Esophagus mucosa (tissue), 1 donor: ENCODE measurements at places on chromosomes 4 and X.

DNA sequence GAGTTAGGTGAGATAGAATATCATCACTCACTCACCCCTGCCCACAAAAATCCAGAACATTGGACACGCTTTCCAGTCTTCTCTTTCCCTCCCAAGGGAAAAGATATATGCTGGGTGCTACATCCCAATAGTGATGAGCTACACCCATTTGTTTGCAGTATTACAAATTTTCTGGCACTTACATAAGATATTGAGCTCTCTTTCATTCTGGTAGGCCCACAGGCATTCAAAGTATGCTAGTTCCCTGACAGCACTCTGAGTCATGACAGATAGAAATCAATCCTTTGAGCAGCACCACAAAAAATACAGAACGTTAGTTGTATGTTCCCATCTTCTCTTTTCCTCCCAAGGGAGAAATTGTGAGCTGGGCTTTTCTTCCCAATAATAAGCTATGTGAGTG lies 477.6 kb upstream of the GRID2 start:
- ATAC-seq, result no peak

- ATAC-seq, result no peak
These were observed 9.1 kb downstream of the NEK1 start for GRCh38 chr4:169603312-169603711.

GRCh38 chr4:13399257-13399656 lies 84.9 kb downstream of the RAB28 start:
- no peak for ATAC-seq

- no peak for ATAC-seq
These were observed 87.9 kb upstream of the PACRGL start for GRCh38 chr4:20612313-20612712.

DNA sequence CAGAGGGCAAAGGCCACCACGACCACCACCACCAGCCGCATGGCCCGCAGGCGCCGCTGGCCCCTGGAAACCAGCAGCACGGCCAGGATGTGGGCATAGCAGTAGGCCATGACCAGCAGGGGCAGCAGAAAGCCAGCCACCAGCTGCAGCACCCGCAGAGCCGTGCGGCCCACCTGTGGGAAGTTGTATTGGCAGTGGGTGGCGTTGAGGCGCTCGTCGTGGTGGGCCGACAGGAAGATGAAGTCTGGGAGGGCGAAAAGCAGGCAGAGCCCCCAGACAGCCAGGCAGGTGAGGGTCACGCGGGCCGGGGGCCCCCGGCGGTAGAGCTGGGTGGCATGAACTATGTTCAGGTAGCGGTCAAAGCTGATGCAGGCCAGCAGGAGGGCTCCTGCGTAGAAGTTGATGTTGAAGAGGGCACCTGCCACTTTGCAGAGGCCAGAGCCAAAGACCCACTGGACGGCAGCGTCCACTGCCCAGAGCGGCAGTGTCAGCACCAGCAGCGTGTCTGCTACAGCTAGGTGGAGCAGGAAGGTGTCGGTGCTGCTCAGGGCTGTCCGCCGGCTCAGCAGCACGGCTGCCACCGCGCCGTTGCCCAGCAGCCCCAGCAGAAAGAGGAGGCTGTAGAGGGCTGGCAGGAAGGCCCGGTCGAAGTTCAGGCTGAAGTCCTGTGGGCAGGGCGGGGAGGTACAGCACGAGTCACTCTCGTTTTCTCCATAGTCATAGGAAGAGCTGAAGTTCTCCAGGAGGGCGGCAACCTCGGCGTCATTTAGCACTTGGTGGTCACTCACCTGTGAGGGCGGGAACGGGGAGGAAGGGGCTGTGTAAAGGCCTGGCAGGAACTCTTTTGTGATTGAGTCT lies 1.4 kb downstream of the CXCR3 start:
- ATAC-seq, result peak; percentile 22

DNA sequence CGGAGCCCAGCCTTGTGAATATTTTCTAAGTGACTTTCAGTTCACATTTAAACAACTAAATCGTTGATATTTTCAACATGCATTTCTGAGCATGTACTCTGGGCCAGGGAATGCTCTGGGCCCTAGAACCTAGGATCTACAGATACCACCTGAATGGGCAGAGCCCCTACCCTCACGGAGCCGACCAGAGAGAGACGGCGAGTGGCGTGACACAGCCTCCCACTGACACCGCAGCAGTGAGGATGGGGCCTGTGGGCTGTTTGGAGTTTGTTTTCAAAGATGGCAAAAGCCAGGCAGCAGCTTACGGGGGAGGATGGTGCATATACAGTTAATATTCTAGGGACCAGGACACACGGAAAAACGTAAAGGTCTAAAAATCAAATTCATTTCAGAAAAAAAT lies 17.7 kb downstream of the NELFA start:
- ATAC-seq, result no peak

DNA sequence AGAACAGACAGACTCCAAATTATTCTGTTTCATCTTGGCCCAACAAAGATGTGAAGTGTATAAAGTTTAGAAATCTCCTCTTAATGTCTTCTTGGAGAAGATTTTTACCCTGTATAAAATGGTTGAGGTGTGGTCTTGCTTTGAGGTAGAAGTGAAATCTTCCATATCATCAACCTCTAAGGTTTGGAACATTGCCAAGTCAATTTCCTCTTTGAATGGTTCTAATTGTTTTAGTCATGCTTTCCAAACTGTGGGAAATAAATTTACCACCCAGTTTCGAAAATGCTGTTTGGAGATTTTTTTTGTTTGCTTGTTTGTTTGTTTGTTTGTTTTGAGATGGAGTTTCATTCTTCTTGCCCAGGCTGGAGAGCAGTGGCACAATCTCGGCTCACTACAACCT lies 174.1 kb upstream of the ADAMTS3 start:
- no peak for ATAC-seq

- no peak for ATAC-seq
These were observed 31.2 kb downstream of the ZNF827 start for GRCh38 chr4:145907390-145907789.

DNA sequence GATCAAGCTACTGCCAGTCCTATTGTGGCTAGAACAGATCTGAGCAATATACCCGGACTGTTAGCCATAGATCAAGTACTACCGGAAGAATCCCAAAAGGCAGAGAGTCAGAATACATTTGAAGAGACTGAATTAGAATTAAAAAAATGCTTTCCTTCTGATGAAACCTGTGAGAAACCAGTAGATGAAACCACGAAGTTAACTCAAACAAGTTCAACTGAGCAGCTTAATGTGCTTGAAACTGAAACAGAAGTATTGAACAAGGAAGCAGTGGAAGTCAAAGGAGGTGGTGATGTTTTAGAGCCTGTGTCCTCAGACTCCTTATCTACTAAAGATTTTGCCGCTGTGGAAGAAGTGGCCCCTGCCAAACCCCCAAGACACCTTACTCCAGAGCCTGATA lies 46.8 kb downstream of the WDR44 start:
- no peak for ATAC-seq

DNA sequence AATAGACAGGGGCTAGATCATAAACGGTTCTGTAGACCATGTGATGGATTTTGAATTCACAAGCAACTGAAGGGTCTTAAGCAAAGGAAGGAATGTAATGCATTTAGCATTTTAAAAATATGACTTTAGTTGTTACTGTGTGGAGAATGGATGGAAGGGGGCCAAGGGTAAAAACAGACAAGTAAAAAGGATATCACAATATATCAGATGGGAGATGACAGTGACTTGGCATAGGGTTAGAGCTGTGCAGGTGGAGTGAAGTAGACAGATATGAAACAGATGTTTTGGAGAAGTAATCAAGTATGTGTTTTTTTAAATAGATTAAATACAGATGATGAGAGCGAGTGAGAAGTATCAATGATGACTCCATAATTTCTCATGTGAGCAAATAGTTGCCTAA lies 1116.0 kb upstream of the TENM3 start:
- no peak for ATAC-seq

GRCh38 chr4:8000721-8001491 lies 61.2 kb upstream of the AFAP1 start:
- peak; percentile 58 for ATAC-seq

- ATAC-seq, result no peak
These were observed 24.3 kb upstream of the ZNF330 start for GRCh38 chr4:141196227-141196933.
